CD4-positive, alpha-beta T cell (primary cell): ENCODE measurements at places on chromosomes 1 and 21.

DNA sequence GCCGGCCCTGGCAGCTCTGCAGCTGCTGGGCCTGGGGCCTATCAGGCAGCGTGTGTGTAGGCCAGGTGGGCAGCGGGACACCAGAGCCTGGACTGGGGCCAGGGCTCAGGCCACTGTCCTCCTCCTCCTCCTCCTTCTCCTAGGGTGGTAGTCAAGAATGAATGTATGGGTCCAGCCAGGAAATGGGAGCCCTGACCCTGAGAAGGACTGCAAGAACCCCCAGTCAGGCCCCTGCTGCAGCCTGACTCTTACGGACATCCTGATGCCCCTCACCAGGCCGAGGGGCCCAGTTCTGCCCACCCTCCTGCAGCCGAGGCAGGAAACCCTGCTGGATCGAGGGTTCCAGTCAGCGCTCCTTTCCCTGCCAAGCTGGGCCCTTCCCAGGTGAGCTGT lies 3.5 kb downstream of the SLFNL1 start:
- H3K27ac ChIP-seq, result no peak overlapping the region
- peaks cover 24% of the 10 kb centered on the region for H3K36me3 ChIP-seq
- no peak overlapping the region for H3K4me3 ChIP-seq
- no peaks in the 10 kb centered on the region for H3K27me3 ChIP-seq
- peaks cover 8% of the 10 kb centered on the region for H3K4me1 ChIP-seq

DNA sequence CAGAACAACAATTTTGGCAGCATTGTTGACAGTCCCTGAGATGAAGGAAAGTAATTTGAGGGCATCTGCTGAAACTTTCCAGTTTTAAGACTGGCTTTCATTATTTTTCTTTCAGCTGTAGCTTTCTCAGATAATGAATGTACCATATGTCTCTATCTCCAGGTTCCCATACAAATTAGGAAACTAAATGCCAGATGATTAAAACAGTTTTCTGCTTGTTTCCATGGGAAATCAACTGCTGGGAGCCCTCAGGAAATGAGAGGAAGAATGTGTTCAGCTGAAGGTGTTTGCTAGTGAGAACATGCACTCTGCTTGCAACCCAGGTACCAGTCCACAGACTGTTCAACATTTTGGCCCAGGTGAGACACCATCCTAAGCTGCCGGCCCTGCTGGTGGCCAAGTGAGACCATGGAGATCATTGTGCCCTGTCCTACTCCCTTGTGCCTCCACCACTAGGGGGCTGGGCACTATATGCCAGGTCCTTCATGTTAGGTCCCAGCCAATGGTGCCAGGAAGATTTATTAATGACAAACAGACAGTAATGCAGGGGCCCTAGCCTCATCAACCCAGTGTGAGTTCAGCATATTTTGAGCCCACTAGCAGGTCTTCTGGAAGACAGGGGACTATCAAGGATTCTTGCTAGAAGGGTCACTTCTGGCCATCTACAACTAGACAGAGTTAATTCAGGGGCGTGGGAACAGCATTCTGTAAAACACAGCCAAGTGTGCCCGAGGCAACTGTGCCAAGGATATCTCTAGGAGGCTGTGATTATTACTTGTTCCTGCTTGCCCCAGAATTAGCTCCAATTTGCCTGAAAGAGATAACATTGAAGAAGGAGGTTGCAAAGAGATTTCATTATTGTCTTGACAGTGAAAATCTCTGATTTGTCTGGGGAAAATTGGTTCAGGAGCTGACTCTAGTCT lies 17.0 kb upstream of the LRRC8C start:
- H3K4me3 ChIP-seq, result no peak overlapping the region
- peaks cover 8% of the 10 kb centered on the region for H3K36me3 ChIP-seq
- no peaks in the 10 kb centered on the region for H3K27me3 ChIP-seq

DNA sequence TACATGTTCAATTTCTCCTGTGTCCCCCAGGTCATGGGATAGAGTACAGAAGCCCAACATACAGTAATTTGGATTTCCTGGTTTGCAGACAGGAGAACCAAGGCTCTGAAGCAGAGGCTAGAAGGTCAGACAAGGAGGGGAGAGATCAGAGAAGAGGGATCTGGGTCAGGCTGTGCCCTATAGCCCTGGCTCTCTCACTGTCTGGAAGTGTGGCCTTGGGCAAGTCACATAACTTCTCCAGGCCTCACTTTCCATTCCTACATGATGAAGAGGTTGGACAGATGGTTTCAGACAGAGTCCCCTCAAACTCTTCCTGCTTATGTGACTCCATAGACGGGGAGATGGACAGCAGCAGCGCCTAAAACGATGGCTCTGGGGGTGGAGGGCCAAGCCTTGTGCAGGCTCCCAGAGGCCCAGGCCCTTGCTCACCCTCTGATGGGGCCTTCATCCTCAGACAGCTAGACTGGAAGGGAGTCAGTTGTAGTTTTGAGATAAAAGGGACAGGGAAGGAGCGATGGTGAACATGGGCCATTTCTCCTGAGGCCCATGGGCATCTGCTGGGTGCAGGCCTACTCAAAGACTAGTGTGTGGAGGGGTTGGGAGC lies 2.9 kb downstream of the TRIM62 start:
- H3K36me3 ChIP-seq, result peaks cover 11% of the 10 kb centered on the region
- no peak for DNase-seq

GRCh38 chr21:25080141-25080540 lies 527.1 kb downstream of the MRPL39 start:
- H3K36me3 ChIP-seq, result no peaks in the 10 kb centered on the region
- DNase-seq, result no peak
- no peaks in the 10 kb centered on the region for H3K27me3 ChIP-seq

DNA sequence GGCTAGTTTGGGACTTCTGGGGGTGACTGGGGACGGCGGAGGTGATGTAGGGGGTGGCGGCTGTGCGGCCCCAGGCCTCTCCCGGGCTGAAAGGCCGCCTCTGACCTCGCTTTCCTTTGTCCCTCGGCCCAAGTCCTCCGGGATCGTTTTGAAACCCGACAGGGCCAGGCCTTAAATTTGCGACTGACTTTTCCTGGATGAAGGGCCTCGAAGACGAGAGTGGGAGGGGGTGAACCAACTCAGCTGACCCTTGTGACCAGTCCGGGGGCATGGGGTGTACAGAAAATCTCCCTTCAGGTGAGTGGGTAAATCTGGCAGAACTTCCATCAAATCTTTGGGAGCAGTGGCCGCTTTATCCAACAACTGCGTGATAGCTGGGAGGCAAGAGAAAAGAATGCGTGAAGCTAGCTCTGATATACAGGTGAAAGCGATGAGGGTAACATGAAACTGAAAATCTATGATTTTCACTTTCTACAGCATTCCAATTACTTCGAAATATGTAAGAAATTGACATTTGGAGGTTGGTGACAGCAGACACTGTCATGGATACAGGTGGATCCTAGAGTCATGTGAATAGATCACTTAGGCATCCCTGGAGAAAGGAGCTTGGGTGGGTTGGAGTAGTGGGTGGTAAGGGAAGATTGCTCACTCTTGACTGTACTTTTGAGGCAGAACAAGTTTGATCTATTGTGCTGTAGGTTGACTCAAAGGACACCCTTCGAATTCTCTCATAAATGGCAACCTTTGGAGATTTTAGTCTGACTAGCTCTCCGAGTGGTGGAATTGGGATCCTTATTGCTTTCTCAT lies 885 bp downstream of the AHCYL1 start:
- DNase-seq, result no peak
- H3K27ac ChIP-seq, result no peak overlapping the region
- peaks cover 29% of the 10 kb centered on the region for H3K4me1 ChIP-seq
- peak overlapping the region; percentile 90 for H3K4me3 ChIP-seq
- H3K36me3 ChIP-seq, result peaks cover 5% of the 10 kb centered on the region

- no peaks in the 10 kb centered on the region for H3K36me3 ChIP-seq
- DNase-seq, result no peak
- no peaks in the 10 kb centered on the region for H3K27me3 ChIP-seq
- H3K4me1 ChIP-seq, result no peaks in the 10 kb centered on the region
- no peak overlapping the region for H3K4me3 ChIP-seq
These were observed 479.0 kb downstream of the DISC1 start for GRCh38 chr1:232105561-232105960.

DNA sequence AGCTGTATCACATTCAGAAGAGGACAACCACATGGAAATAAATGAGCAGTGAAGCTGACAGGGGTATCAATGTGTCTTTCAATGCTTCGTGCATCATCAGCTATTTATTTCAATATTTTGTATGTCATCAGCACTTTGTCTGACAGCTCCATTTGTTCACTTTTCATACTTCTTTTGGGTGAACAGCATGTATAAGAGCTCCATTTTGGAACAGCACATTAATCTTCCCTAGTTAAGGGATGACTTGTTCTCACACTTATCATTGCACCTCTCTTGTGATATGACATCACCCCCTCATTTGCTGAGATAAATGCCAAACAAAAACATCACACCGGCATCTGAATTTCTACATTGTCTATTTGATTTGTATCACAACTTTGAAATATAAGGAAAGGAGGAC lies 190.6 kb upstream of the SAMSN1 start:
- no peak overlapping the region for H3K4me3 ChIP-seq
- no peak overlapping the region for H3K27ac ChIP-seq
- no peaks in the 10 kb centered on the region for H3K4me1 ChIP-seq
- H3K27me3 ChIP-seq, result no peaks in the 10 kb centered on the region
- no peak for DNase-seq

DNA sequence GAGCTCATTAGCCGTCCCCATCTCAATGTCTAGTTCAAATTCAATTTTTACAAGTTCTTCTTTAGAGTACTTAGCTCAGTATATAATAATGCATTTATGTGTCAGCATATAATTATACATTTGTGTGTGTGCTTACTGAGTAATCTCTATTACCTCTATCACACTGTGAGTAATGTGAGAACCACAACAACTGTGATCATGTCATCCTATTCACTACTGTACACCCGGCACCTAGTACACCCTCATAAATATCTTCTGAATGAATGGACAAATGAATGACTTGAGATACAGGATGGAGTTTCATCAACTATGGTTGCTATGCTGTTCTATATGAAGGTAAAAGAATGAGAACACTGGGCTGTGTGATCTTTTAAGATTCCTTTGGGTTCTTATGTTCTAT lies 124.0 kb downstream of the GPATCH2 start:
- no peak overlapping the region for H3K27ac ChIP-seq
- H3K36me3 ChIP-seq, result no peaks in the 10 kb centered on the region
- DNase-seq, result no peak
- H3K27me3 ChIP-seq, result no peaks in the 10 kb centered on the region
- no peaks in the 10 kb centered on the region for H3K4me1 ChIP-seq
- H3K4me3 ChIP-seq, result no peak overlapping the region

GRCh38 chr1:61102041-61102440 lies 19.7 kb downstream of the NFIA start:
- no peak overlapping the region for H3K4me3 ChIP-seq
- H3K27ac ChIP-seq, result no peak overlapping the region
- H3K27me3 ChIP-seq, result no peaks in the 10 kb centered on the region

DNA sequence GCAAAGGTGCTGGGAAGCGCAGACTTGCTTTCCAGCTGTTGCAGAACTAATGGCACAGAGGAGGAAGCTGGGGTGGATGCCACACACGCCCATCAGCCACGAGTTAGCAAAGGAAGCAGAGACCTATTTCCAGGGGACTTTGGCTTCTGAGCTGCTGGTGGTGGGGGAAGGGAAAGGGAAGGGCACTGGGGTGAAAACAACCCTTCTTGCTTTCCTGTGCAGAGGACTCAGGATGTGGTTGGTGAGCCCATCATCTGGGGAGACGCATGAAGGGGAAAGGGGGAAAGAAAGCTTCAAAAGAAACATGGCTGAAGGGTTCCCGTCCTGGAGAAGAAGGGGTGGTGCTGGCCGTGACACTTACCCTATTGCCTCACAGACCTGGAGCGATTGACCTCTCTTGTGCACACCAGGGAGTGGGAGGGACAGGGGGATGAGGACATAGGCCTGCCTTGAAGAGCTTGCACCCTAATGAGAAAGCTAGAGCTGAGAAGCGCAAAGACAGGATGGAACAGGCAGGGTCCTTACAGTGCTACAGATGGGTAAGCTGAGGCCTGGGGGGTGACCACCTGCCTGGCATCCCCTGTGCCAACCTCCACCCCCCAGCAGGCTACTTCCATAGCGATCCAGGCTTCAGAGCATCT lies 140.8 kb upstream of the RAB4A start:
- no peak overlapping the region for H3K4me3 ChIP-seq
- no peaks in the 10 kb centered on the region for H3K36me3 ChIP-seq
- H3K27ac ChIP-seq, result no peak overlapping the region
- DNase-seq, result peak; percentile 43
- H3K4me1 ChIP-seq, result peaks cover 41% of the 10 kb centered on the region

DNA sequence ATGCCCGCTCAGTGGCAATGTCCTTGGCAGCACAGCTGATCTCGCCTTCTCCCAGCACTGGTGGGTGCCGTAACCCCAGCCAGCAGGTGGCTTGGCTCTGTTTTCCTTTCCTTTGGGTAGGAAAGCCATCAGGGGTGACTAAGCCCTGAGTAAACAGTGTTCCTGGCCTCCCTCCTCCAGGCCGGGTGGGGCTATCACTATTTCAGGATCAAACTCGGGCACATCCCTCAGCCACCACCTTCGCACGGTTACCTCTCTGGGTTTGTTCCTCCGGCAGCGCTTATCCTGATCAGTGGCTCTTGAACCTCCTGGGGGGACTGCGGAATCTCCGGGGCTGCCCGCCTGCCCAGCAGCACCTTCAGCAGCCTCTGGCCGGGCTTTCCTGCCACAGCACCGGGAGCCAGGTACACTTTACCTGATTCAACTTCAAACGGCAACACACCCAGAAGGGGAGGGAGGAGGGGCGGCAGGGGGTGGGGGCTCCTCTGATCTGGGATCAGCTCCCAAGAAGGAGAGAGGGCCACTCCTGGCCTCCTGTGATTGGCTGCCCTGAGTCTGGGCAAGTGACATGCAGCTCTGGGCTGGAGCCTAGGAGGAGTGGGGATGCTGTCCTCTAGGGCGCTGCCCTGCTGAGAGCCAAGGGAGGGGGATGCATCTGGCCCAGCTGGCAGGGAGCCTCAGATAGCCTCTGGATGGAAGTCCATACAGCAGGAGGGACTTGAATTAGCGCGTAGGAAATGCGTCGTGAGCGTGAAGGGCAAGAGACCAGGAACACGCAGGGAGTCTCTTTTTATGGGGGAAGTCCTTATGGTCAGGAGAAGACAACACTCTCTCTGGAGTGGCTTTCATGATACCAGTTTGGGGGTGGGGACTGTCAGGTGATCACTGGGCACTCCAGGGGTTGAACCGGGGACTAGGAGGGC lies at the start of gene ASCL5:
TSS of gene ASCL5 (minus strand) at position 353 of the 923 bp plus-strand sequence. CDS start 11,812 bp downstream, outside the sequence.
- H3K4me1 ChIP-seq, result no peaks in the 10 kb centered on the region
- no peak within 1 kb of the TSS for H3K27ac ChIP-seq
- no peak within 1 kb of the TSS for H3K4me3 ChIP-seq
- peaks cover 9% of the 10 kb centered on the region for H3K27me3 ChIP-seq

GRCh38 chr1:3669421-3669821 lies 17.1 kb downstream of the TP73 start:
- no peaks in the 10 kb centered on the region for H3K27me3 ChIP-seq
- no peak for DNase-seq
- H3K27ac ChIP-seq, result no peak overlapping the region
- H3K4me3 ChIP-seq, result no peak overlapping the region

DNA sequence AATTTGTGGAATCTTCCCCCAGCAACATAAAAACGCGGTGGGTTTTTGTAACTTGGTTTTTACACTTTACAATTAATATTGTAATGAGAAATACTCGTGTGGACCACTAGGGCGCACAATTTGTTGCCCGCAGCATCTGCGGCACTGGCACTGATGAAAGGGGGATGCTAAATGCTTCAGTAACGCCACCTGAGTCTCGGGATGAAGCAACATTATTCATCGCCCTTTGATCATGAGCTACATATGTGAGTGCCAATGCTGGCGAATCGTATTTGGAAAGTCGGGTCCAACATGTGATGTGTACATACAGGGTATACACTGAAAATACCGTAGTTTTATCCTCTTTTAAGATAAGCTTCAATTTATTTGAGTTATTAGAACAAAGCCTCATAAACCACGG lies 34.2 kb upstream of the COX20 start:
- no peak overlapping the region for H3K4me3 ChIP-seq
- no peak overlapping the region for H3K27ac ChIP-seq
- peak; percentile 35 for DNase-seq
